T-helper 17 cell (primary cell): ENCODE measurements at places on chromosomes 7 and 10. TPM values are rescaled to one million over a fixed set of nuclear protein-coding genes. Genes with fewer than 3 reads are reported as not detected.

ELMO1 gene
- 160 TPM for total RNA-seq

PRXL2A gene
- 0.94 TPM for total RNA-seq

NET1 gene
- total RNA-seq: 10.5 TPM

GRM3 gene
- total RNA-seq: not detected

PTPRN2 gene
- 0.42 TPM for total RNA-seq

SAP25 gene
- total RNA-seq: 33.1 TPM

MRC1 gene
- total RNA-seq: 0.07 TPM

SPDYE18 gene
- total RNA-seq: 1.6 TPM

PIK3CG gene
- total RNA-seq: 25.7 TPM

DOCK1 gene
- total RNA-seq: 0.76 TPM

ECHDC3 gene
- total RNA-seq: not detected

GRID2IP gene
- total RNA-seq: 0.18 TPM

KIFBP gene
- total RNA-seq: 4.6 TPM

SSC4D gene
- total RNA-seq: not detected

RNF32 gene
- 1.8 TPM for total RNA-seq

GGCT gene
- 8.4 TPM for total RNA-seq

C10orf105 gene
- total RNA-seq: 0.31 TPM

SMO gene
- total RNA-seq: not detected

SPDYE16 gene
- total RNA-seq: not detected

TMEM213 gene
- total RNA-seq: not detected

RAMP3 gene
- total RNA-seq: 0.65 TPM

TUBB8 gene
- total RNA-seq: not detected

VGF gene
- total RNA-seq: not detected

MBLAC1 gene
- total RNA-seq: 4.2 TPM

PLXNA4 gene
- 11.7 TPM for total RNA-seq

HK1 gene
- 104 TPM for total RNA-seq

MAGI2 gene
- total RNA-seq: not detected

RBP4 gene
- not detected for total RNA-seq

KCNMA1 gene
- not detected for total RNA-seq

LHFPL3 gene
- total RNA-seq: not detected

SLC16A12 gene
- not detected for total RNA-seq

IRF5 gene
- 13.6 TPM for total RNA-seq

EIF3A gene
- total RNA-seq: 149 TPM

OR2A1 gene
- total RNA-seq: not detected

C1GALT1 gene
- total RNA-seq: 54.2 TPM

CSTF2T gene
- 18.6 TPM for total RNA-seq

TCF7L2 gene
- total RNA-seq: 3.9 TPM

AKR1B15 gene
- not detected for total RNA-seq

ZNF488 gene
- not detected for total RNA-seq

CYP3A4 gene
- not detected for total RNA-seq

AKR1C3 gene
- 1.4 TPM for total RNA-seq

SLC13A1 gene
- total RNA-seq: not detected

UBN2 gene
- total RNA-seq: 17.8 TPM

NCF1 gene
- 1.1 TPM for total RNA-seq

KCNH2 gene
- 5.6 TPM for total RNA-seq

SLC18A2 gene
- total RNA-seq: 1.9 TPM

TMEM130 gene
- total RNA-seq: 0.22 TPM

STOX1 gene
- total RNA-seq: not detected

SLC29A4 gene
- 0.55 TPM for total RNA-seq

UPK3BL2 gene
- 52.5 TPM for total RNA-seq

SLC35G1 gene
- 5.1 TPM for total RNA-seq
